ENCODE measurements at places on chromosomes 3 and 15. TPM values are rescaled to one million over a fixed set of nuclear protein-coding genes. Genes with fewer than 3 reads are reported as not detected.

Gene FEZF2
- not detected for total RNA-seq

Gene ISLR2
- total RNA-seq: not detected

Gene SI
- total RNA-seq: not detected

GRCh38 chr3:104632521-104632920, 734.2 kb upstream of the ALCAM start:
- H3K27me3 ChIP-seq: peaks cover 7% of the 10 kb centered on the region
- no peaks in the 10 kb centered on the region for H3K36me3 ChIP-seq
- no peak for DNase-seq
- H3K4me3 ChIP-seq: no peak overlapping the region

DNA sequence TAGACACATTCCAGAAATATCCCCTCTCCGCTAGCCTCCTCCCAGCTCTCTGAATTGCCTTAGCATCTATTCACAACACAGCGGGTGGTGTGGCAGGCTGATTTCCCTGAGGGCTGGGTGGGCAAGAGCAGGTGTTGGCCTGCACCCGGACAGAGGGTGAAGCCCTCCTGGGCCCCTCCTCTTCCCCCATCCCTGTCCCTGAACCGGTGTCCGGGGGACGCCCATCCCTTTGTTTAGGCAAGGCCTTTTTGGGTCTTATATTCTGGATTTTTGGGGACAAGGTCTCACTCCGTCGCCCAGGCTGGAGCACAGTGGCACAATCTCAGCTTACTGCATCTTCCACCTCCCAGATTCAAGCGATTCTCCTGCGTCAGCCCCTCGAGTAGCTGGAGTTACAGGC, 55.2 kb upstream of the KLHL25 start:
- no peak overlapping the region for H3K27ac ChIP-seq
- H3K4me3 ChIP-seq: no peak overlapping the region
- H3K4me1 ChIP-seq: no peaks in the 10 kb centered on the region
- DNase-seq: no peak
- H3K27me3 ChIP-seq: peaks cover 23% of the 10 kb centered on the region
- no peaks in the 10 kb centered on the region for H3K36me3 ChIP-seq

- peak; percentile 78 for DNase-seq
- peaks cover 8% of the 10 kb centered on the region for H3K4me1 ChIP-seq
- no peak overlapping the region for H3K27ac ChIP-seq
- no peaks in the 10 kb centered on the region for H3K27me3 ChIP-seq
- no peaks in the 10 kb centered on the region for H3K36me3 ChIP-seq
- H3K4me3 ChIP-seq: no peak overlapping the region
Observed at GRCh38 chr3:197599089-197599765, 43.5 kb upstream of the BDH1 start.

DNA sequence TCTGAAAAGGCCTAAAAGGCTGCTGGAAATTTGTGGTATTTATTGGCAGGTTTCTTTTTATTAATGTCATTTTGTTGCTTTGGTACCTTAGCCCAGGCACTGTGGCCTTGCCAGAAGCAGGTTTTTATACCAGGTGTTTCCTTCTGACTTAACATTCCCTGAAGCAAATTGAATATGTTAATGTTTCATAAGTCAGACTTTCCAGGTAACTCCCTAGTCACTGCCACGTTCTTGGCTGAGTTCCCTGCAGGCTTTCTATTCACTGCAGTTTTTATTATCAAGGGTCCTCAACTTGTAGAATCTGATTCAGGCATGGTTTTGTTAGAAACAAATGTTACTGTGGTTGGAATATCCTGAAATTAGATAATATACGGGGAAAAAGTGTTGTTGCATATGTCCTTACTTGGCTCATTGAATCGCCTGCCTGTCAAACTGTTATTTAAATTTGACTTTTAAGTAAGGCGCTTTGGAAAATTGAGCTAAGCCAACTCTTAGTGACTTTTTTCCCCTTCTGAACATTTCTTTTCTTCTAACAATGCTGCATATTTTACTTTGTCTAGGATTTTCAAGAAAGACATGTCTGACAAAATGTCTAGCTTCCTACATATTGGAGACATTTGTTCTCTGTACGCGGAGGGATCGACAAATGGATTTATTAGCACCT, 22.9 kb downstream of the ITPR1 start:
- no peak overlapping the region for H3K4me3 ChIP-seq
- no peak for DNase-seq
- H3K4me1 ChIP-seq: peaks cover 60% of the 10 kb centered on the region
- peaks cover 4% of the 10 kb centered on the region for H3K36me3 ChIP-seq
- no peaks in the 10 kb centered on the region for H3K27me3 ChIP-seq

DNA sequence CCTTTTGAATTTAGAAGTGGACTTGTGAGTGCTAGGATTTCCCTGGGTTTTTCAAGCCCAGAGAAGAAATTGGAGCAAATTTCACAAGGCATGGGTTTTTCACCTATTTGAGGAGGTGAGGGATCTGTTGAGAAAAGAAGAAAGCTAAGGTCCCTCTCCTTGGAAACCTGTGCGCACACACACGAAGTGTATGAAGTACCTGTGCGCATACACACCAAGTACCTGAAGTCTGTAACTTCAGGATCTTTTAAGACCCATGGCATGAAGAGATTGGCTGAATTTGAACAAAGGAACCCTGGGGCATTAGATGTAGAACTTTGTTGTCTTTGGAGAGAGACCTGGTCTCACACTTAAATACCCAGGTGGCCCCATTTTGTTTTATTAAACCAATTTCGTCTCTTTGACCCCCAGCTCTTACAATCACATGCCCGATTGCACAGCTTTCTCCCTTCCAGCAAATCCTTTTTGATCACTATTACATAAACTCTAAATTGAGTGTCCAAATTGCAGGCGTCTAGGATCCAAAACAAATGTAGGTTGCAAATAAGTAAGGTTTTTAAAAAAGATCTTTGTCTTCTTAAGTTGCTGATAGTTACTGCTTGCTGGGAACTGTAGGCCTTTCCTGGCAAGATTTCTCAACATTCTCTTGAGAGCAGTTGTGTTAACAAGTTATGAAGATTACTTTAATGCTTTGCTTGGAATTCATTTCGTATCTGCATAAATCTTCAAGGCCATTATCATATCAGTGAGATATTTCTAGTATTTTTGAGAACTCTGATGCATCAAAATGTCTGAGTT, 64.3 kb downstream of the CMTM8 start:
- H3K36me3 ChIP-seq: no peaks in the 10 kb centered on the region
- H3K27me3 ChIP-seq: no peaks in the 10 kb centered on the region
- DNase-seq: no peak

- no peaks in the 10 kb centered on the region for H3K4me1 ChIP-seq
- DNase-seq: no peak
- H3K27me3 ChIP-seq: no peaks in the 10 kb centered on the region
- peaks cover 2% of the 10 kb centered on the region for H3K36me3 ChIP-seq
Observed at GRCh38 chr15:97319291-97319690, 641.2 kb upstream of the ARRDC4 start.

- H3K4me3 ChIP-seq: no peak overlapping the region
- H3K27me3 ChIP-seq: peaks cover 20% of the 10 kb centered on the region
- no peaks in the 10 kb centered on the region for H3K36me3 ChIP-seq
Observed at GRCh38 chr15:79032656-79033055, 57.9 kb downstream of the RASGRF1 start.

GRCh38 chr3:27927882-27928281, 205.8 kb upstream of the EOMES start:
- peak overlapping the region; percentile 91 for H3K27ac ChIP-seq
- peaks cover 6% of the 10 kb centered on the region for H3K36me3 ChIP-seq
- DNase-seq: no peak

GRCh38 chr15:67880651-67881182, 40.9 kb upstream of the RNU6-1 start:
- no peaks in the 10 kb centered on the region for H3K36me3 ChIP-seq
- peaks cover 8% of the 10 kb centered on the region for H3K27me3 ChIP-seq
- H3K4me3 ChIP-seq: no peak overlapping the region
- no peak for DNase-seq

- no peak for DNase-seq
- H3K36me3 ChIP-seq: peaks cover 30% of the 10 kb centered on the region
- H3K27ac ChIP-seq: no peak overlapping the region
- no peak overlapping the region for H3K4me3 ChIP-seq
- no peaks in the 10 kb centered on the region for H3K27me3 ChIP-seq
- peaks cover 42% of the 10 kb centered on the region for H3K4me1 ChIP-seq
Observed at GRCh38 chr15:82532991-82533481, 7.2 kb downstream of the RPS17 start.

DNA sequence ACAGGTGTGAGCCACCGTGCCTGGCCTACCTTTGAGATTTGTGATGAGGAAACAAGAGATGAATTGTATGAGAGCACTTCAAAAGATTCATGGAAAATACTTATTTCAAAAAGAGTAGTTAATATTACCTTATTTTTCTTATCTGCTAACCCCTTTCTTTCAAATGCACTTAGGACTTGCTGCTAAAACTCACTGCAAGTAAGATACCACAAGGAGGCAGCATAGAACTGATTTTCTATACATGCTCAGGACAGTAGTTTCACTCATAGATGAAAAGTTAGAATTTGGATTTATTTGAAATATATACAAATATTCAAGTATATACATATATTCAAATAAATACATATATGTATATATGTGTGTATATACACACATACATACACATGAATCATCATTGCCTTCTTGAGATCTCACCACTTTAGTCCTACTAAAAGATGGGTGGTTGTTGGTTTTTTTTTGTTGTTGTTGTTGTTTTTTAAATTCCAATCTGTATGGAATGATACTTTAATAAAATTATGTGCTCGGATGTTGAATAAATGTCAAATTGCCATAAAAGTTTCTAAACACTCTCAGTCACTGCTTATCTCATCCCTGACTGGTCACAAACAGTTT, 2.4 kb downstream of the CCNDBP1 start:
- DNase-seq: no peak
- peak overlapping the region; percentile 93 for H3K4me3 ChIP-seq
- no peaks in the 10 kb centered on the region for H3K27me3 ChIP-seq
- H3K27ac ChIP-seq: peak overlapping the region; percentile 51

DNA sequence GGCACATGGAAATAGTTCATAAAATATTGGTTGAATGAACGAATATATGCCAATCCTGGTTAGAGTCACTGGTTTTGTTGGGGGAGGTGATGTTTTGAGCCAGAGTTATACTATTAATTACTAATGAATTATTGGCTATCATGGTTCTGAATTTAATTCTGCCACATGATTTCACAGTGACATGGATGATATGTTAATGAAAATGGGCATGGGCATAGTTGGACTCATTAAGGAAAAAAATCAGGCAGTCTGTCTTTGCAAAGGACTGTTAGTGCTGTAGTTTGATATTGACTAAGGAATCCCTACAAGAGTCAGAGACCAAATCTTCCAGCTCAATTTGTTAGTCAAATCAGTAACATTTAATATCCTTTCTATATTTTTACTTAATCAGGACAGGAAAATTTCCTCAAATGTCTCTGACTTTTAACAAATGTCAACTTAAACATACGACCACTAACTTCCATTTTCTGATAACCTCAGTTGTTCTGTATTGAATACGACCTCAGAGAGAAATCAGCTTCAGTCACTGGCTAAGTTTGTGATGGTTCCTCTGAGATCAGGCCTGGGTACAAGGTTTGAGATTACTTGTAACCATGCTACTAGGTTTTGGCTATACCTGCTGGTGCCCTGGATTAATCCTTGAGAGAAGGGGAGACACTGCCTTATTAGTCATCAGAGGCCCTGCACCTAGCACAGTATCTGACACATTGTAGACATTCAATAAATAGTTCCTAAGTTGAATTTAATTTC, 13.3 kb downstream of the NFKBIZ start:
- no peaks in the 10 kb centered on the region for H3K27me3 ChIP-seq
- peak overlapping the region; percentile 80 for H3K27ac ChIP-seq
- no peak for DNase-seq
- H3K36me3 ChIP-seq: peaks cover 40% of the 10 kb centered on the region

GRCh38 chr15:61888074-61888780, 172.0 kb downstream of the VPS13C start:
- H3K4me1 ChIP-seq: no peaks in the 10 kb centered on the region
- H3K27ac ChIP-seq: peak overlapping the region; percentile 42
- DNase-seq: no peak
- H3K36me3 ChIP-seq: peaks cover 9% of the 10 kb centered on the region
- H3K4me3 ChIP-seq: no peak overlapping the region

DNA sequence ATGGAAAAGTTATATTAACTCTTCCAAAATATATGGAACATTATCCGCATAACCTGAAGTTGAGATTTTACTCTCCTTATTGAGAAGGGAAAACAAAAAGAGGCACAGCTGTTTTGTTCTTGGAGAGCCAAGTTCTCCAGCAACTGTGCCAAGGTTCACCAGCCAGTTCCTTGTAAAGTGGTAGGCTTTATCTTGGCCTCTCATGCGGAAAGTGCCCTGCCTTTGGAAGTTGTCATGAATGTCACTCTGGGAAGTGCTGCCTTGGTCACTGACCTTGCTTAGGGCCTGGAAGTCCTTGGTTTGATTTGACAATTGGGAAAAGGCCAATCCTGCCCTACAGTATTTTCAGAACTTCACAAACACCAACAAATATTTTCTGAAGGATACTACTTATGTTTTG, 44.2 kb upstream of the THRB start:
- H3K27me3 ChIP-seq: no peaks in the 10 kb centered on the region
- no peaks in the 10 kb centered on the region for H3K4me1 ChIP-seq
- no peak for DNase-seq
- no peak overlapping the region for H3K27ac ChIP-seq
- no peak overlapping the region for H3K4me3 ChIP-seq

GRCh38 chr3:107411779-107412178, 34.5 kb downstream of the CCDC54 start:
- peaks cover 3% of the 10 kb centered on the region for H3K36me3 ChIP-seq
- H3K27me3 ChIP-seq: no peaks in the 10 kb centered on the region
- H3K4me1 ChIP-seq: peaks cover 10% of the 10 kb centered on the region
- no peak overlapping the region for H3K27ac ChIP-seq
- no peak for DNase-seq
- no peak overlapping the region for H3K4me3 ChIP-seq

DNA sequence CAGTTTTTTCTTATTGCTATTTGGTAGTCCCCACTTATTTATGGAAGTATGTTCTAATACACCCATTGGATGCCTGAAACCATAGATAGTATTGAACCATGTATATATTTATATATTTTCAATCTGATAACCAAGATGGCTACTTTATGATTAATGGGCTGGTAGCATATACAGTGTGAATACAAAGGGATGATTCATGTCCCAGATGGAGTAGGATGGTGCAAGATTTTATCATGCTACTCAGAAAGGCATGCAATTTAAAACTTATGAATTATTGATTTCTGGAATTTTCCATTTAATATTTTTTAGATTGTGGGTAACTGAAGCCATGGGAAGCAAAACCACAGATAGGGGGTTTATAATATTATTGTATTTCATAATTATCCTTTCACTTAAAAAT, 35.2 kb downstream of the AP4E1 start:
- H3K36me3 ChIP-seq: peaks cover 6% of the 10 kb centered on the region
- no peak overlapping the region for H3K27ac ChIP-seq
- no peaks in the 10 kb centered on the region for H3K27me3 ChIP-seq
- no peak for DNase-seq
- no peaks in the 10 kb centered on the region for H3K4me1 ChIP-seq

GRCh38 chr3:34683851-34684250, 885.4 kb downstream of the PDCD6IP start:
- H3K4me3 ChIP-seq: no peak overlapping the region
- DNase-seq: peak; percentile 15
- H3K27ac ChIP-seq: no peak overlapping the region

DNA sequence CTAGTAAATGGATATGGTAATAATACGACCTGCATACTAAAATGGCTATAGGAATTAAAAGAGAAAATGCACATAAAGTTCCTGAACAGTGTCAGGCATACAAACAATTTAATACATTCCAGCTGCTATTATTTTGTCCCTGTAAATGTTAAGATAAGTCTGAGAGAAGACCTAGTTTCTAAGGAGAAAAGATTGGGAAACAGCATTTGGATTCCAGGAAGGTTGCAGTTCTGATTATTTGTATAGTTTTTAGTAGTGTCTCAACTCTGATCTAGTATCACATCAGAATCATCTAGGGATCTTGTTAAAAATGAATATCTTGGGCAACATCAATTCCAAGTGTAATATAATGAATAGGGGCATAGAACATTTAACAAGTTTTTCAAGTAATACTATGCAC, 905.7 kb downstream of the NSUN3 start:
- no peak for DNase-seq
- no peaks in the 10 kb centered on the region for H3K27me3 ChIP-seq
- H3K36me3 ChIP-seq: peaks cover 2% of the 10 kb centered on the region

Measured in activated T-cell treated with anti-CD3 and anti-CD28 coated beads, Interleukin-2, amount 50 U/mL, for 72 hours (primary cell).